ENCODE measurements at places on chromosomes 4 and X.

- DNase-seq = no peak
Measured at GRCh38 chr4:152684007-152684406, 4.2 kb upstream of the TMEM154 start.

GRCh38 chr4:164441109-164441508 lies 312.8 kb upstream of the SMIM31 start:
- DNase-seq = no peak

GRCh38 chr4:101171747-101172146 lies 175.6 kb downstream of the PPP3CA start:
- no peak for DNase-seq

- no peak for DNase-seq
Measured at GRCh38 chr4:170391066-170391740, 301.4 kb upstream of the AADAT start.

DNA sequence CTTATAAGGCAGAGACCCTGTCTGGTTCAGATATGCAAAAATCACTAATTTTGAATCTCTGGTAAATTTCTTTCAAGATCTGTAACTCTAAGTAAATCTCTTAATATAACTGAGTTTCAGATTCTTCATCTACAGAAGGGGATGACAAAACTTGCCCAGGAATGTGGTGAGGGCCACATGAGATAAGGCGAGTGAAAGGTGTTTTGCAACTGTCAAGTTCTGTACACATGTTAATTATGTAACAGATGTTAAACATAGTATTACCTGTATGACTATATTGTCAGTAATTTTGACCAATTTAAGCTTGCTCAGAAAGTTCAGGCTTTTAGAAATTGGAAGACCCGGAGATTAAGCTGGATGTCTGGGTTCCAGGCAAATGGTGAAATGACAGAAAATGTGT lies 549 bp upstream of the GLRB start:
- no peak for DNase-seq

All from HFF-Myc (cell line).